ENCODE measurements at places on chromosomes 6 and 20.

GRCh38 chr20:18669241-18670019 lies 81.6 kb downstream of the DTD1 start:
- DNase-seq = no peak

- no peak for DNase-seq
Observed at GRCh38 chr6:82013561-82014530, 233.7 kb downstream of the IBTK start.

DNA sequence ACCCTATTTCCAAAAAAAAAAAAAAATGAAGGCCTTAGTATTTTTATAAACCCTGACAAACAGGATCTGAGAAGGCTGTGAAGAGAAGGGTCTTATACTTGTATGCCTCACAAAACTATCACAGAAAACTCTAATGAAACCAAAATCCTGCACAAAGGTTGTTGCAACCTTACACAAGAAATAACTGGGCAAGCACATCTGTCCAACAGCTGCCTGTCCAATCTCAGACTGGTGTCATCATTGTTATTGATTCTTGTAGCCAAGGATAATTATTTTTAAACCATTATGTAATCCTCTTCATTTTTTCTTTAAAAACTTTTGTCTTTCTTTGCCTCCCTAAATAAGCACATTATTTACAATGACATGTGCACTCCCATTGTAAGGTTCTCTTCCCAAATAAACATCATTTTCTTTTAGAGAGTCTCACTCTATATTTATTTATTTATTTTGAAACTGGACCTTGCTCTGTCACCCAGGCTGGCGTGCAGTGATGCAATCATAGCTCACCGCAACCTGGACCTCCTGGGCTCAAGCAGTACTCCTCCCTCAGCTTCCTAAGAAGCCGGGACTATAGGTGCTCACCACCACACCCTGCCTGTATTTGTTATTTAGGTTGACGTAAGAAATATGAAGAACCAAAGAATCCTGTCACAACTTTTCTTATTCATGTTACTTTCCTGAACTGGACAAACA lies 697.1 kb downstream of the DOK5 start:
- no peak for DNase-seq

- no peak for DNase-seq
Observed at GRCh38 chr6:139597087-139597763, 222.8 kb upstream of the CITED2 start.

GRCh38 chr6:84243240-84243639 lies 15.8 kb upstream of the CEP162 start:
- no peak for DNase-seq

DNA sequence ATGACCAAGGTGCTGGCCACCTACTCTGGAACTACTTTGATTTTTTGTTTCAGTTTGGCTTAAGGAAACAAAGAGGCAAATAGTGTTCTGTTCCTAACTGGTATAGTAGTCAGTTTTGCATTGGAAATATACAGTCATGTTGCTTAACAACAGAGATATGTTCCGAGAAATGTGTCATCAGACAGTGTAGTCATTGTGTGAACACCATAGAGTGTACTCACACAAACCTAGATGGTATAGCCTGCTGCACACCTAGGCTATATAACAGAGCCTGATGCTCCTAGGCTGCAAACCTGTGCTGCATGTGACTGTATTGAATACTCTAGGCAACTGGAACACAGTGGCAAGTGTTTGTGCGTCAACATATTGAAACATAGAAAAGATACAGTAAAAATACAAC lies 80.4 kb downstream of the ARID1B start:
- DNase-seq = no peak
